ENCODE measurements at places on chromosomes 2 and 18.

DNA sequence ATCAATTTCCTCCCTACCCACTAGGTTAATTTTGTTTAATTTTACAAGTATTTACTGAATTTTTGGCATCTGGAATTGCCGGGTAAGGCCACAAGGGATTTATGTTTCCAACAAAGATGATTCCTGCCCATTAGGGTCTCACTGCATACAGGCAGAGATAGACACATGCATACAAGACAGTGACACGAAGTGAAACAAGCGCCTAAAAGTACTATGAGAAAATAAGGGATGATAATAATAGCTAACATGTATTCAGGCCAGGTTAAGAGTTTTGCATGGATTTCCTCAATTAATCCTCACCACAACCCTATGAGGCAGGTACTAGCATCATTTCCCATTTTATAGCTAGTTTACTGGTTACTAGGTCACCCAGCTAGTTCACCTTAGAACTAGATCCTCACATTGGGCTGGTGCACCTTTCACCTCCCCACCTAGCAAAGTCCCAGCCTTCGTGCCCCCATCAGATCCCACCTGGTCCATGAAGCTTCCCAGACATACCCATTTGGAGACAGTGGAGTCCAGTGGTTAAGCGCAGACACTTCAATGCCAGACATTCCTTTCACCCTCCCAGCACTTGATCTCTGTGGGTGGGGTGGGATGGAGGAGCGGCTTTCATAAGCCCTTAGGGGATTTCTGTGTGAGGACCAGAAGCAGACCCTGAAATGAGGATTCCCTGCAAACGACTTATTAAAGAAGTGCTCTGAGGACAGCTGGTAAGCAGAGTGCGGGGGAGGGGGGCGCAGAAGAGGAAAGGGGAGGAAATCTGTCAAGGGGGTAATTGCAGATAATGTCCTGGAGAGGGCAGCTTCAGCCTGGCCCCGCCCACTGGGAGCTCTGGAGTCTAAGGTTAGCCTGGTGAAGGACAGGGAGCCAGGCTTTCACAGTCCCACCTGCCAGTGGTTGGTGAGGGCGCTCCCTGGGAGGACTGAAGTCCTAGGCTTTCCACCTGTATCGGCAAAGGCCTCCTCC lies 5.8 kb upstream of the DGUOK start:
- no peak for DNase-seq

GRCh38 chr2:100124761-100125160 lies 17.6 kb downstream of the AFF3 start:
- no peak for DNase-seq

DNA sequence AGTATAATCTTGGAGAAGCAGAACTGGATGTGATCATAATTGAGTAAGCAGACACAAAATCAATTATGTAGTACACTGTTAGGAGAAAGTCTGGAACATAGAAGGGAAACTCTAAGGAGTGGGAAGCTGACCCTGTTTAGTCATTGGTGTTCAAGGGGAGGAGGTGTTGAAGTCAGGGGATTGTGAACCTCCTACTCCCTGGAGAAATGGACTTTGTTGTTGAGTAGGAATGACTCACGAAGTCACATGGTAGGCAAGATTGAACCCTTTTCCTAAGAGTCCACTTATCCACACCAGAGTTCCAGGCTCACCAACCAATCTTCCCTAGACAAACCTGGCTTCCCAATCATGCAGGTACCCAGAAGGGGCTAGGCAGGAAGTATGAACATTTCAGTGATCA lies 81.0 kb upstream of the BCL11A start:
- DNase-seq: no peak

GRCh38 chr2:231369580-231370428 lies 25.7 kb upstream of the B3GNT7 start:
- DNase-seq: no peak

- peak; percentile 66 for DNase-seq
These were observed 68.7 kb upstream of the WIPF1 start for GRCh38 chr2:174666312-174666711.

DNA sequence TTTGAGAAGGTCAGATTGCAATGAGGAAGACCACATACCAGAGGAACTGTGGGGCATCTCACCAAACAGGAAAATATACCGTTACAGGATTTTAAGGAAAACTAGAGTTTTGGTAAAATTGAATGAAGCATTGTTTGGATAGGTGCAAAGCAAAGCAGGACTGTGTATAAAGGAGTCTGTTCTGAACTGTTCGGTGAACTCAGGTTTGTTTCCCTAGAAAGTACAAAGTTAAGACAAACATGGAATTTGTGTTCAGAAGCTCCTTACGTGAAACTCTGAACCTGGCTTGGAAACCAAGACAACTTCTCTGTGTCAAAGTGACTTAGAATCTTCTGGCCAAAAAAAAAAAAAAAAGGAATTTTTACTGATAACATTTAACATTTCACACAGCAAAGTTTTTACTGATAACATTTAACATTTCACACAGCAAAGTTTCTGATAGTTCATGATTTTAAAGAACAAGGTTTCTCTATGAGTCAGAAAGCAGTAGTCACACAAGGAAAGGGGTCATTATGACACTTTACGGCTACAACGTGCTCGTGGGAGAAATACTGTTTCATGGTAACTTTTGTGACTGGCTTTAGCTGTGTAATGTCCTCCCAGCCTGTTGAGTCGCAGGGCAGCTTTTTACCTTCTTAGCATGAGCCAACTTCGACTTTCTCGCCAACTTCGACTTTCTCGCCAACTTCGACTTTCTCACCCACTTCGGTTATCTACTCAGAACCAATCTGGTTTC lies 21.2 kb upstream of the TET3 start:
- DNase-seq: no peak

DNA sequence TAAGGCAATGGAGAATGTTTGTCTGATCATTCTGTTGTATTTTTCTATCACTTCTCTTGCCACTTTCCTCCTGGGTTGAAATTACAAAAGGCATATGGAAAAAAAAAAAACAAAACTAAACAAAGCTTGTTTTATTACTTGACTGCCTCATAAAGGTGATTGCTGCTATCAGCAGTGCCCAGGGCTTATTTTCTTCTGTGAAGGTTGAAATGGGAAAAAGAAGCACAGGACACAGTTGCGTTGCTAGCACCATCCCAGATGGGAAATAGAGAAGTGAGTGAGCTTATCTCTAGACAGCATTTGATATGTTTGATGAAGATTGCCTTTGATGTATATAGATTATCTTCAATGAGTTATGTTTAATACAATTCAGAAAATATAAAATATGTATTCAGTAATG lies 633.8 kb upstream of the ZNF804A start:
- DNase-seq: no peak

GRCh38 chr2:6657855-6658254 lies 207.9 kb downstream of the CMPK2 start:
- no peak for DNase-seq

DNA sequence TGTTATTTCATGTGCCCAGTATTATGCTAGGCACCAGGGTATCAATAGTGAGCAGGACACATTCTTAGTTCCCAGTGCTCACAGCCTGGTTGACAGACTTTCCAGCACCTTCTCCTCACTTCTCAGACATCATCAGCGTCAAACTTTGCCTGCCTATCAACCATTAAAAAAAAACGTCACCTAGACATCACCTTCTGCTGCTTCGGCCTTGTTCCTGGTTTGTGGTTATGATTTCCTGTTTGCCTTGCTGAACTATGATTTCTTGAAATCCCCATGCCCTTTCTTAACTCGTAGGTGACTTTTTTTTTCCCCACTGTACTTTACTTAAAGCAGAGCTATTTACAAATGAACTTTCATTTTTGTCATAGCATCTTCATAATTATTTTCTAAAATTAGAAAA lies 60.4 kb upstream of the NABP1 start:
- no peak for DNase-seq

DNA sequence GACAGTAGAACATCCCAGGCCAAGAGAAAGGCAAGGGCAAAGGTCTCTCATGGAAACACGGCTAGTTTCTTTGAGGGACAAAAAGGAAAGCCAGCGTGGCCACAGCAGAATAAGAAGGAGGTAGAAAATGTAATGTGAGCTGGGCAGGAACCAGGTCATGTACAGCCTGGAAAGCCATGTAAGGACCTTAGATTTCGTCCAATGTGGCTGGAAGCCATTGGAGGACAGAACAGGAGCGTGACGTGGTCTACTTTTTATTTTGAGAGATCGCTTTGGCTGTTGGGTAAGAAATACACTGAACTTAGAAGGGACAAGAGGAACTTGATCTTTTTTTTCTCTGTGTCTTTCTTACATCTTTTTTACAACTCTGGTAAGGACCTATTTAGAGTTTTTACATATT lies 57.8 kb upstream of the ANKRD44 start:
- DNase-seq: no peak

- no peak for DNase-seq
These were observed 1.9 kb downstream of the CD302 start for GRCh38 chr2:159795841-159796690.

DNA sequence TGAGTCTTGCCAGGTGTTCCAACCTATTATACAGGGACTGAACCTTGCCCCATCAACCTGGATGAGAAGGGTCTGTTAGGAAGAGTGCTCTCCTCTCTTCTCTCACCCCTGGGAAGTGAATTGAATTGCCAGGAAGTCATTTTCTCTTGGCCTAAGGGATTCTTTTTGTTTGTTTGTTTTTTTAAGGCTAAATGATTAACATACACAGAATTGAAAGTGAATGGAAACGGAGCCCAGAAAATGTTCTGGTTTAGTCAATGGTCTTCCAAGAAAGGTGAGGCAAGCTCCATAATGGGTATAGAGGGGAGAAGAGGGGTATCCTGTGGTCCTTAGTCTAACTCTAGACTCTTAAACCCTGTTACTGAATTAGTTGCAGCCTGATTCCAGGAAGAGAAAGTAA lies 189.1 kb downstream of the FSHR start:
- DNase-seq: no peak

DNA sequence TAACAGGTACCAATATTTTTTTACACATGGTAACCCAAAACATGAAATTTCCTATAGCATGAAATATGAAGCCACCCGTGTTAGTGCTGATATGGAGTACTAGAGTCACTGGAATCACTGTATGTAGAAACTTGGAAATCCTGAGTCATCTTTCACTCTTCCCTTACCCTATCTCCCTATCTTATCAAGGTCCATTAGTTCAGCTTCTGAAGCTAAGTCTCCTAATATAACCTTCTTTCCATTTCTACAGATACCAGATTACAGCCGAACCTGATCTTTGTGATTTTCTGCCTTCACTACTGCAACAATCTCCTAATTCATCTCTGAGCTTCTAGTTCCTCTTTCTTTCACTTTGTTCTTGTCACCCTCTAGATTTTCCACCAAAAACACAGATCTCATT lies 59.0 kb downstream of the SEPTIN10 start:
- DNase-seq: no peak

GRCh38 chr2:211868996-211869533 lies 669.5 kb downstream of the ERBB4 start:
- no peak for DNase-seq

DNA sequence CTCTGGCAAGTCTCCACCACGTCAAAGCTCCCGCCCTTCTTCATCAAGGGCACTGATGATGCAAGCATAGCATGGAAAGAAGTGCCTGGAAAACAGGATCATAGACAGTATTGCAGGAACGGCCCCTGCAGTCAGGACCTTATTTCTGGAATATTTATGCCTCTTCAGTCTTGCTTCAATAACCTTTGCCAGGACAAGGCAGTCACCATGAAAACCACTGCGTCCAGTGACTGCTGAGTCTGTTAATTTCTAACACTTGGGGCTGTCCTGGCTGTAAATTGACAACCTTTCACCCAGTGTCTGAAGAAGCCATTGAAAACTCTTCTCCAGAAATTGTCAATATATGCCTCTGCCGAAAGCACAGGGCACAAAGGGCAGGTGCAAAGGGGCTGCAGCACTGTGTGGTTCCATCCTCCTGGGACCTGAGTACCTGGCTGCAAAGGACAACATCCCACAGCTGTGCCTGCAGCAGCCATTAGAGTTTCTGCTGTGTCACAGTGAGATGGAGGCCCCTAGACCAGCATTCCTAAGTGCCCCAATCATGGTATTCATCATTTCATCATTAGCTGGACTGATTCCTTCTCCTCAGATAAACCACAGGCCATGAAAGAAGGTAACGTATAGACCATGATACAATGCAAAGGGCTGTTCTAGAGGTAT lies 819.6 kb downstream of the RNF144A start:
- no peak for DNase-seq

- no peak for DNase-seq
These were observed 39.3 kb upstream of the GYPC start for GRCh38 chr2:126616606-126617069.

DNA sequence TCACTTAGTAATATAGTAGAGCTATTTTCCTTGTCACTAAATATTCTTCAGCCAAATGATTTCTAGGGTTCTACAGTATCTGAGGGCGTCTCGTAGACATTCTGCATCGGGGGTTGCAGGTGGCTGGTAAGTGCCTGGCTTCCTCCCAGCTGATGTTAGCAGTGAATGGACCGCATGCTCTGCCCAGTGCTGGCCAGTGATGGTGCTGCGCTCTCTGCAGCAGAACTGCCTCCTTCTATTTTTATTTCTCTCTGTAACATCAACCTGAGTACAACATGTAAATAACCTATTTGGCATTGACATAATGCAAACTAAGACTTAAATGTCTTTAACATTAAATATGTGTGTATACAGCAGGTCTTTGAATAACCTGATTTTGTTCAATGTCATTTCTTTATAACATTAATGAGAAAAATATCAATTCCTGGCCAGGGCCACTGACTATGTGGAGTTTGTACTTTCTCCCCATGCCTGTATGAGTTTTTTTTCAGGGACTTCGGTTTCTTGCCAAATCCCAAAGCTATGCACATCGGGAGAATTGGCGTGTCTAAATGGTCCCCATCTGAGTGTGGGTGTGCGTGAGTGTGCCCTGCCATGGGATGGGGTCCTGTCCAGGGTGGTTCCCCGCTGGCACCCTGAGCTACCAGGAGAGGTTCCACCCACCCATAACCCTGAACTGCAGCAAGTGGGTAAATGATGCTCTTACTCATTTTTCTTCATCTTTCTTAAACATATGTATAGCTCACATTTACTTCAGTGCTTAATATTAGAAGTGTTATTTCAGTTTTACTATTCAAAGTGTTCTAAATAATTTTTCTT lies 278.2 kb upstream of the EPAS1 start:
- peak; percentile 25 for DNase-seq

- DNase-seq: no peak
These were observed 731.7 kb upstream of the REG3G start for GRCh38 chr2:78293768-78294167.

DNA sequence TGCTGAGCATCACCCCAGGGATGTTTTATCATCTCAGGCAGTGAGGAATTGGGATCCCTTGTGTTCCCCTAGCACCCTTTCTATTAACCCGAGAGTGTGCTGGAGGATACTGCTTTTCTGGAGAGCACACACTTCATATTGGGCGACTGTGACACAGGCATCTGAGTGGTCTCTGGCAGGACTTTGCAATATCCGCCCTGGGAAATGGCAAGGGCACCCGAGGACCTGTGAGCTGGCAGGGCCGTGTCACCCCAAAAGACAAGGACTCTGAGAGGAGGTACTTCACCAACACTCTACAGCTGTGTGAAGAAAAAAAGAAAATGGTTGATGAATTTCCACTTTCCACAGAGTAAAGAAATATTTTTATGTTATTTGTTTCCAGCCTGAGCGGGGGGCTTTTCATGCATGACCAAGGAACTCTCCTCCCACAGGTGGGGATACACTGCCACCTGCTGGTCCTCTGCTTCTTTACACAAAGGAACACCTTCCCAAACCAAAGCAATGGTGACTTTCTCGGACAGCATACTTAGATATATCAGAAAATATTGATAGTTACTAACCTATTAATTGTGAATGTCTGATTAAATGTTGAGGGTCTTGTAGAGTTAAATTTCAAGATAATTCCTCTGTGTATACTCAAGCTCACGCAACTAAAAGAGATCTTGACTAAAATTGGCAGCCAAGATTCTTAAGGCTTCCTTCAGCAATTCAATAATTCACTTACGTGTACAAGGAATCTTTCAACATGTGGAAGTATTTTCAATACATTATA lies 45.9 kb upstream of the REG3G start:
- peak; percentile 66 for DNase-seq
